ENCODE measurements at places on chromosomes 5 and 9.

- no peak for DNase-seq
These were observed 244.2 kb downstream of the RFK start for GRCh38 chr9:76150013-76150412.

DNA sequence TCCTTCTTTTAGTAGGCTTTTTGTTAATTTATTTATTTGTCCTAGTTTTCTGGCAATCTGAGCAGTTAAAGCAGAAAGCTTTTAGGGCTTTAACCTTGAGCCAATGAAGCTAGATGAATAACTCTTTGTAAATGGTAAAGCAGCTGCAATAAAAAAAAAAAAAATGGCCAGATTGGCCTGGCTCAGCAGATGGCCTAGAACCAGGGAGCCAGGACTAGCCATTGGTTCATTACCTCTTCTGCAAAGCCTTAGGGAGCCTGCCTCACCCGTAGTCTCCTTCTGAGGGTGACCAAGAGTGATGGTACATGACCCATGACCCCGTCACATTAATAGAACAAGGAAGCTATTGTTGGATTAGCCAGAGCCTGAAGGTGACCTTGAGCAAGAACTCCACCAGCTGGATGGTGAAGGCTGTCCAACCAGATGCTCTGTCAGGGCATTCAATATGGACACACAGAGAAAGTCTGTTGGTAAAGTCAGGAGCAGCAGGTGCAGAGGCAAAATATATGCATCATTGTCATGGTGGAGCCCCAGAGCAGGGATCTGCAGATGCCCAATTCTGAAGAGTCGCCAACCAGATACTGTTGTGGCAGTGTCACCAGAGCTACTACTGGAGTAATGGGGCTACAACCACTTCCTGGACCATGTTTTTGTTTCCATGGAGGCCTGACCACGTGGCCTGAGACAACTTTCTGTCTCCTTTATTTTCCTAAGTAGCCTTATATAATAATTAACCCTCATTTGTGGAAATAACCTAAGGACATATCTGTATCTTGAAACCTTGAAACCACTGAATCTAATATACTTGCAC is 100.7 kb downstream of the MTX3 start:
- no peak for DNase-seq

DNA sequence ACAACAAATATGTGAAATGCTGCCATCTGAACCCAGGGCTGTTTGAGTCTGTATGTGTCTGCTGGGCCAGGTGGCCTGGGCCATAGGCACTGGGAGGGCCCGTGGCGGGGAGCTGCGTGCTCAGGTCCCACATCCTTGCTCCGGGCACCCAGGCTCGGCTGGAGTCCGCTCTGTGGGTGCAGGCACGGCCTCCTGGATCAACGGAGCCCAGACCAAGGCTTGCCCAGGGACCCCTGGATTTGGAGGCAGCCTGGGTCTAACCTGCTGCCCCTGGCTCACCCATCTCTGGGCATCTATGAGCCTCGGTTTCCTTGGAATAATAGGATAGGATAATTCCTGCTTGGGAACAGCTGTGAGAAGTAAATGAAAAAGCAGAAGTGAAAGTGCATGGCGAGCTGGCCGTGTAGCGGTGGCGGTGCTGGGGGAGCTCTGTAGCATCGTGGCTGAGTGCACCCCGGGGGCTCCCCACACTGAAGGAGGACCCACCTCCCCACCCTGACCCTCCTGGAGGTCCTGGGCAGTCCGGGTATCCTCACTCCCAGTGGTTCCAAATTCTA is 1.2 kb downstream of the CDHR2 start:
- DNase-seq = no peak

GRCh38 chr9:26814799-26815198 is 77.8 kb downstream of the CAAP1 start:
- no peak for DNase-seq

GRCh38 chr9:15377625-15378540 is 44.8 kb upstream of the SNAPC3 start:
- DNase-seq = no peak

DNA sequence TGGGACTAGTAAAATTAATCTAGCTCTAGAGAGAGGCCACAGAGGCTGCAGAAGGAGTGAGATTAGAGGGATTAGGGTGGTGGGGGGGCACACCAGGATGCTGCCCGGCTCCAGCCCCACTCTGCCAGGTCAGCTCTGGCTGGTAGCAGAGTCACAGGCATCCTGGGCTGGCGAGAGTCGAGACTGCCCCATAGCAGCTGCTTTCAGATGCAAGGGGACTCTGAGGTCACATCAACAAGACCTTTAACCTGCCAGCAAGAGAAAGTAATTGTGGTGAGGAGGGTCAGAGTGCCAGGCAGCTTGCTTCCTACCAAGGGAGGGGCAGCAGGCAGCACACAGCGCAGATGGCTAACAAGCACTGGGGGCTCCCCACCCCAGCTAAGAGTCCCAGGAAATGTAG is 7.5 kb downstream of the EPB41L4B start:
- no peak for DNase-seq

DNA sequence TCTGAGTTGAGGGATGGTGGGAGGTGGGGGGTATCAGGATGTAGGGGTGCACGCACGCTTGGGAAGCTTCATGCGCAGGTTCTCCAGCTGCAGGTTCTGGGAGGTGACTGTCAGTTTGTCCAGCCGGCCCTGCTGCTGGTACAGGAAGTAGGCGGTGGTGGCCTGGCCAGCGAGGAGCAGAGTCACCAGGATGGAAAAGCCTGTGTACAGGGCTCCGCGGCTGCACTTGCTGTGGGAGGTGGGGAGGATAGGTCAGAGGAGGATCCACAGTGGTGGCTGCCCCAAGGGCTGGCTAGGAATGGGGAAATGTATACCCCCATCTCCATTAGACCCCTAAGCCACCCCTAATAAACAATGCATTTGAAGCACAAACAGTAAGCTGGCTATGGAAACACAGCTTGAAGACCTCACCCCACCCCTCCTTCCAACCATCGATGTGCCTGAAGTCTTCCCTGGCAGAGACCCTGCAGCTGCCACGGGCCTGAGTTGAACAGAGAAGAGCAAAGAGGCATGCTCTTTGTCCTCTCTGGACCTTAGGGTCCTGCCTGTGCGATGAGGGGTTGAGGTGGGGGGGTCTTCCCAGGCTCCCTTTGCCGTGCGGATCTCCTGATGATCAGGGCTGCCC is 5.5 kb downstream of the CD74 start:
- no peak for DNase-seq

- no peak for DNase-seq
These were observed 19.9 kb downstream of the ABLIM3 start for GRCh38 chr5:149161026-149161687.

- DNase-seq = no peak
These were observed 8.8 kb upstream of the GPRIN1 start for GRCh38 chr5:176618783-176619182.

GRCh38 chr5:31100047-31100575 is 93.4 kb upstream of the CDH6 start:
- no peak for DNase-seq

DNA sequence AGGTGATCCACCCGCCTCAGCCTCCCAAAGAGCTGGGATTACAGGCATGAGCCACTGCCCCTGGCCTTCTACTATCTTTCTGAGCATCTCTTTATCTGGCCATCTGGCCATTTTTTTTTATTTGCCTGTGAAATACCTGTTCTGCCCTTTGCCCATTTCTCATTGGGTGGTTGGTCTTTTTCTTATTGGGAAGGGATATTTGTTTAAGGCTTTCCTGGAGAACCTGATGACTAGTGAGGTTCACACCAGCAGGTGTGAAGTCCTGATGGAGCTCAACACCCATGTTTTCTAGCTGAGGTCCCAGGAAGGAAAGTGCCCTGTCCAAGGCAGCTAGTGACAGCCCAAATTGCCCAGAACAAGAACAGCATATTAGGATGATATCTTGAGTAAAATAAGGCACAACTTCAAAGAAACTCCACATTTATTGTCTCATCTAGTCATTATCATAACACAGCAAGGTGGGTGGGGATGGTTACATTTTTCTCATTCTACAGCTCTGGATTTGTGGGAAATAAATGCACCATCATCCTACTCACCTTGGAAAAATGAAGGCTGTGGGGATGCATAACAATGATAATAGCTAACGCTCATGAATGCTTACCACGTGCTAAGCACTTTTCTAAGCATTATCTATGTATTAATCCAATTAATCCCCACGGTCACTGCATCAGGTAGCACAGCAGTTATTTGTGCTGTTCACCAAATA is 20.3 kb downstream of the SLC36A3 start:
- no peak for DNase-seq

GRCh38 chr5:180139731-180140055 is 68.1 kb upstream of the RNF130 start:
- DNase-seq = no peak

- DNase-seq = no peak
These were observed 2.7 kb downstream of the PTGDS start for GRCh38 chr9:136979769-136980587.

DNA sequence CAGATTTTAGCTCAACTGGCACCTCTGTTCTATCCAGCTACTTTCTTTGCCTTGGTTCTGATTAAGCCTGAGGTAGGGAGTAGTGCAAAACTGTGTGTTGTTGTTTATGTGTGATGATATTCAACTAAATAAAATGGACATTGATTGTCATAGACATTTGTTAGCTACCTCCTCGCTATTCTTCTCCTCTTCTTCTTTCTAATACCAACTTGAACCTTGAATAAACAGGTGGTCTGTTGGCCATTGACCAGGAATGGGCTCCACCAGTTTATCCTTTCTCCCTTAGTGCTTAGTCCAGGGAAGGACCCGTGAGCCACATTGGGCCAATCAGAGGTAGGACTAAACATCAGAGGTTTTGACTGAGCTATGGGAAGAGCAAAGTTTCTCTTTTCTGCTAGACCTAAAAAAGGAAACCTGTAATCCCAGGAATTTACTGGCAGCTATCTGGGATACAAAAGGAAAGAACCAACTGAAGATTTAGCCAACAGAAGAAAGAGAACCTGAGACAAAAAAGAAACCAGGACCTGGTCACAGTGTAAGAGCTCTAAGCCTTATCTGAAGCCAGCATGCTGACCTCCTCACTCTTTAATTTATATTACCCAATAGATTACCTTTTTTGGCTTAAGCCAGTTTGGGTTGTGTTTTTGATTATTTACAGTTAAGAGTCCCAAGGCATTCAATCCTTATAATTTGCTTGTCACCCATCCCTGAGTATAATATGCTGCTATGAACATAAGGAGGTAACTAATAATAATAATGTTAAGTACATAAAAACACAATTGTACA is 5.3 kb upstream of the RNF145 start:
- DNase-seq = no peak

DNA sequence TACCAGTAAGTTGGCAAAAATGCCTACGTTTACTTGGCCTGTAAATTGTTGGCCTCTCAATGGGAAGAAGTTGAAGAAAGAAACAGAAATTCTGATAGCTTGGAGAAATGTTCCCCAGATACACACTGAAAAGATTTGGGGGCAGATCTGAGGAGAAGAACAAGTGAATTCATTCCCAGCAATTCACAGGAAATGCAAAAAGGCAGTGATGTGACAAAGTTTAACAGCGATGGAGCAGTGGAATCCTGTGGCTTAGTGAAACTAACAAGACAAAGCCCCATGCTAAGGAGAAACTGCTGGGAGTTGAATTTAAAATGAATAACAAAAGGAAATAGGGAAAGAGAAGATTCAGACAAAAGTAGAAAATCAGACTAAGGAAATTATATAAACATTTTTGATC is 213.2 kb upstream of the EDIL3 start:
- no peak for DNase-seq

- no peak for DNase-seq
These were observed 72.0 kb upstream of the CEP78 start for GRCh38 chr9:78163834-78164233.

- no peak for DNase-seq
These were observed 1.4 kb downstream of the CIZ1 start for GRCh38 chr9:128190013-128190412.

Data from activated gamma-delta T cell (primary cell).